ENCODE measurements at places on chromosomes 3 and 15. TPM values are rescaled to one million over a fixed set of nuclear protein-coding genes. Genes with fewer than 3 reads are reported as not detected.
A peak's percentile ranks its signal among the peaks of the same experiment; 100 is the strongest.

DNA sequence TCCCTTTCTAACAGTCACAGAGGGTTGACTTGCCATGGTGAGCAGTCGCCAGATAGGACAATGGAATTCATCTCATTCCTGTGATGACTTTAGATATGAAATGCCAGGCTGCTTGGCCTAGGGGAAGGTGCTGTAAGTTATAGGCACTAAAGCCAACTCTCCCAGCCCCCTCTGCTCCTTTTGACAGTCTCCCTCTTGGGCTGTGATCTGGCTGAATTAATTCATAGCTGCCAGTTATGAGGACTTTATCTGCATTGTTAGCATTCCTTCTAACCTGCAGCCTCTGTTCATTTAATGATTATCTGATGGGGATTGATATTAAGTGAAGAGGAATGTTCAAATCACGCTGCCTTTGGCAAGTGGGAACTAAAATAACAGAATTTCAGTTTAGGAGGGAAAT, 427.1 kb upstream of the RASGRP1 start:
- DNase-seq: no peak

DNA sequence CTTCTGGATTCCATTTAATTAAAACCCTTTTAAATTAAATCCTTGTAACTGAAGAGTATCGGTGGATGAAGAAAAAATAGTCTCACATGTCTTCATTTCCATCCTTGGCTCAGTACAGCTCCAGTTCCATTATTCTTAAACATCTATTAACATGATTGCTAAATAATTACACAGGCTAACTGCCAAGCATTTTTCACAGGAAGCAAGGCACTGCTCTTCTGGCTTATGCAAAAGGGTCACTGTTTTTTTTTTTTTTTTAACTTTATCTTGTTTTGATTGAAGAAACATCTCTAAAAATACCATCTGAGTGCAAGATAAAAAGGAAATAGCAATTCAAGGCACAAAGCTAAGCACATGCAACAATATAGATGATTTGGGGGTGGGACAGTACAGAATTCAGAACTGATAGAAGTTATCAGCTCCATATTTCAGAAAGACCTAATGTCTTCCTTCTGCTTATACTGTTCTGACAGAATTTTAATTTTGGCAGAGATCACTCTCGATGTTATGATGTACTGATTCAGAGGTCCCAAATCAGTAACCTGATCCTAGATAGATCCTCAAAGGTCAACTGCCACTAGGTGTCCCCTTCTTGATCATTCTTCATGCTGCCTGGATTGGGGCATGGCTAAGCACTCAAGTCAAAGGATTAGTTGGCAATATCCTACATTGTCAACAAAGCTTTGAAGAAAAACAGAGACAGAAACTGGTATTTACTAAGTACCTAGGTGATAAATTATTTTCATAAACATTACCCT, 57.8 kb upstream of the ACTC1 start:
- DNase-seq: no peak

DNA sequence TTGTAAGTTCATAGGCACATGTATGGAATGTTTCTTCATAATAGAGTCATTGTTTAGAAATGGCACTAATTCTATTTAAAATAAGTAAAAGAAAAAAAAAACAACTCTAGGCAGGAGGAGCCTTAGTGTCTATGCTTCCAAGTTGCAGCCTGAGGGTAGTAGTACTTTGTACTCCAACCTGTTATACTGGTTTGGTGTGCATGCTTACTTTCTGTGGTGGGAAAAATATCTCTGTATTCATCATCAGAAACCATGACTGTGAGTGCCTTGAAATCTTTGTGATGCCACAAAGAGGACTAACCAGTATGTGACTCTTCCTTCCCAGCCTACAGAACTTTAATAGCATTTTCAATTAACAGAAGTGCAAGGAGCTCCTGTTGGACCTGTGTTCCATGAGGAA, 4.4 kb downstream of the NAALADL2 start:
- no peak for DNase-seq

Gene HTR3E
- not detected for total RNA-seq

- no peak for DNase-seq
These were observed 36.5 kb downstream of the FAM98B start for GRCh38 chr15:38490242-38490922.

Gene CALML4
- total RNA-seq: 8.4 TPM

GRCh38 chr15:89356634-89357298, 22.1 kb upstream of the POLG start:
- no peak for DNase-seq

GRCh38 chr3:183946037-183946436, 61.4 kb upstream of the PARL start:
- DNase-seq: no peak

GRCh38 chr15:29087521-29088285, 181.9 kb downstream of the NSMCE3 start:
- no peak for DNase-seq

Gene FAM81A
- total RNA-seq: 0.08 TPM

- no peak for DNase-seq
These were observed 35.4 kb downstream of the SCN5A start for GRCh38 chr3:38614091-38614490.

DNA sequence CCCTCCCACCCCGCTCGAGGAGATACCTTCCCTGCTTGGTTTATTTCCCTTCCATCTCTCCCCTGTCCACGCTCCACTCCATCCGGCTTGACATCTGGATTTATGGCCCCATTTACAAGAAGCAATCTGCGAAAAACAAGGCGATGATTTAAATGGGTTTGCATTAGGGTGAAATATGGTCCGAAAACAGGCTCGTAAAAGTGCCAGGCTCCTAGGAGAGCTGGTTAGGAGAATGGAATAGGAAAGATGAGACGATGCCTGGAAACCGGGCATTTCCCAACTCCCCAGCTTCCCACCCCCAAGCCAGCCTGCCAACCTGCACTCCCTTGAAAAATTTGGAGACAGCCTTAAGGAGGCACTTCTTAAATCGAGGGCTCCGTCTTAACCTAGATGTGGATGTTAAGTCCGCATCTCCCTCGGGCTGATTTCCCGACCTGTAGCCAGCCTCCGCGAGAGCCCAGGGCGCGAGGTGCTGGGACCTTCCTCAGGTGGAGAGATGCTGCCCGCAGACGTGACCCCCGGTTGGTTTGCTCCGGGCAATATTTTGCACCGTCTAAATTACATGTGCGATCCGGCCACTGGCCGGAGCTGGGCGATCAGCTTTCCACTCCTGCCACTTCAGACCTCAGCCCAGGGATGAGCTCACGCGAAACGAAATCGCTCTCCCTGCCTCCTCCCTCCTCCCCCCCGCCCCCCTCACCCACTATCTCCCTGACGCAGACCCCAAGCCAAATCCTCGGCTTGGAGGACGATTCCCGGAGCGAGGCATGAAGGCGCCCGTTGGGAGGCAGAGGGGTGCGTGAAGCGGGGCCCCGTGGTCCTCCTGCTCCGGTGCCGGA, 1.3 kb downstream of the GRM7 start:
- peak; percentile 57 for DNase-seq

- peak; percentile 79 for DNase-seq
These were observed 50.0 kb downstream of the RLBP1 start for GRCh38 chr15:89171136-89172072.

Gene MUC20
- total RNA-seq: 1.7 TPM

Gene LRRC34
- total RNA-seq: 0.69 TPM

Gene NEDD4
- 12.5 TPM for total RNA-seq

- DNase-seq: no peak
These were observed 56.7 kb downstream of the PLS1 start for GRCh38 chr3:142652826-142653292.

DNA sequence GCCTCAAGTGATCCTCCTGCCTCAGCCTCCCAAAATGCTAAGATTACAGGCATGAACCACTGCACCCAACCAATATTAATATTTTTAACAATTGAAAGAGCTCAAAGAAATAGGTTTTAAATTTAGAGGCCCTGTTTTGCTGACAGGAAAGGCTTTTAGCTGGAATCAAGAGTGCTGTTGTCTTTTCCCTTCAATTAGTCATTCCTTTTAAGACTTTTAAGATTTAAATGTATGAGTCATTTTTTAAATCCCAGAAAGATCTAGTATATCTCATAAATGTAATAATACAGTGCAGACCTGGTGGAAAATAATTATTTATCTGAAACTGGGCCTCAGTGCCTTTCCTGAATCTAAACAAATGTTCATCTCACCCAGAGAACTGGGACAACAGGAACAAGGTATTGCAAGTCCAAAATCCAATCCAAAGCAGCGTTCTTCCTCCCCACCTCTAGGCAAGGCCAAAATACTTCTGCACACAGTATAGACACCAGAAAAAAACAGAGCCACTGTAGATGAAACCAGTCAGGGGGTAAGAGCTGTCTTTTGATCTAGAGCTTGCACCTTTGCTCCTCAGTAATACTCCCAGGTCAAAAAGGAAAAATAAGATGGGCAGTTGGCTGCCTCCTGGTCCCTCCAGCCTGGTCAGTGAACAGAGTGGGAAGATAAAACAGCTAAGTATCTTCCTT, 14.4 kb downstream of the AGTR1 start:
- no peak for DNase-seq

Gene GOLGA6L1
- not detected for total RNA-seq

Gene FAN1
- total RNA-seq: 17.0 TPM

DNA sequence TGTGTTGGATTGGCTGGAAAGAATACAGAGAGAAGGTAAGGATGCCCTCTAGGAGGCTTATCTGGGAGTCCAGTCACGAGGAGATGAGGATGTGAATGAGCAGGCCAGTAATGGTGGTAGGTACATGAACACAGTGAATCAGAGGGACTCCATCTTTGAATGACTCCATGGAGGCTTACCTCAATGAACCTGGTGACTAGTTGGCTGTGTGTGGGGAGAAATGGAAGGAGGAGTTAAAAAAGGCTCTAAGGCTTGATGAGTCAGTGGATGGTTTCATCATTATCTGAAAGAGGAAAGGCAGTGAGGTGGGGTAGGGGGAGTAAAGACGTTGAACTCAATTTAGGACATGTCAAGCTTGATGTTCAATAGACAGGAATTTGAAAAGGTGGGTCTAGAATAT, 61.1 kb downstream of the KCNAB1 start:
- no peak for DNase-seq

GRCh38 chr15:85831415-85832113, 36.8 kb upstream of the KLHL25 start:
- peak; percentile 74 for DNase-seq

Gene ACTRT3
- 1.8 TPM for total RNA-seq

Gene MEIS2
- total RNA-seq: 65.1 TPM

Measured in adrenal gland (tissue), 19 donors.